Stimulated activated CD4-positive, alpha-beta T cell treated with anti-CD3 and anti-CD28 coated beads, Interleukin-2, amount 100 ng/mL, for 24 hours (primary cell): ENCODE measurements at places on chromosomes 3 and 15.

GRCh38 chr3:184295771-184296170 lies 3.3 kb upstream of the PSMD2 start:
- DNase-seq = no peak

DNA sequence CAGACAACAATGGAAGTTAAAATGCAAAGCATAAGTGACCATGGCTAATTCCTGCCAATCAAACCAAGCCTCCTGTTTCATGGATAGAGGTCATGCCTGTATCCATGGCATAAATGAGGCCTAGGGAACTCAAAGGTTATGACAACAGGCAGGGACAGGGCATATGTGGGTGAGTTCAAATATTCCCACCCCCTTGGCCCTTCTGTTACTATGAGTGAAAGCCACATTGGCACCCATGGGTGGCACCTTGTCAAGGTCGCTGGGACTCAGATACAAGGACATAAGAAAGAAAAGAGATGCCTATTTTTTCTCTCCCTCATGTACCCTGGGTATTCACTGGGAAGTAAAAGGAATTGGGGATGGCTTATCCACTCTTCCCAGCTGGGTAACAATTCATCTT lies 25.3 kb upstream of the TMEM45A start:
- DNase-seq = no peak

DNA sequence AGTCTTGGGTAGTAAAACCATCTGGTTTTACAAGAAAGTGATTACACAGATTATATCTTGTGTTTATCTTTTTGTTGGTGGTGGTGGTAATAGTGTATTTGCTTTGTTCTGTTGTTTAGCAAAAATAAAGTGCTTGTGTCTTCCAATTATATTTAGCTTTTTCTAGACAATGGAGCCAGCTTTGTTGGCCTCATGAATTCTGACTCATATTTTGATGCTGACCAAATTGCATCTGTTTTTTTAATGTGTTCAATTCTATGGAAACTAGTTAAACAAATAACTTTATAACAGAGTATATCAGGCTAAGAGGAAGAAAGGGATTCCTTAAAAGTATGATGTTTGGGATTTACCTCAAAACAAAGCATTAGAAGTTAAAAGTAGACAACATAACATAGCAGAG lies 69.3 kb upstream of the BFSP2 start:
- DNase-seq = no peak

GRCh38 chr3:157064402-157064801 lies 95.5 kb downstream of the CCNL1 start:
- no peak for DNase-seq

- no peak for DNase-seq
These were observed 9.6 kb upstream of the RCCD1 start for GRCh38 chr15:90945091-90945490.

GRCh38 chr3:128226795-128227395 lies 73.6 kb downstream of the EEFSEC start:
- peak; percentile 34 for DNase-seq
